ENCODE measurements at places on chromosomes 11 and 22.
A peak's percentile ranks its signal among the peaks of the same experiment; 100 is the strongest.

DNA sequence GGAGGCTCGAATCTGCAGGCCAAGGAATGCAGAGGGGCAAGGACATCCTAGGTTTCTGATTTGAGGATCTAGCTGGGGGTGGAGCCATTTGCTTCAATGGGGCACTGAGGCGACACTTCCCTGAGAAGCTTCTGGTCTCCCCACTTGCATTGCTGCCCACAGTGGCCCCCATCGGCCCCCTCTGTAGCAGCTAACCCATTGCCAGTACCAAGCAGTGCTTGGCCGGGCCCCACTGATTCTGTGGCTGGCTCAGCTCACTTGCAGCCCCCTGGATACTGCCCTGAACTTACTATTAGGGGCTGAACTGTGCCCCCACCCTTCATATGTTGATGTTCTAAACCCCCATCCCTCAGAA is 42.9 kb upstream of the SHISAL1 start:
- DNase-seq: no peak

GRCh38 chr11:82682003-82682751 is 51.5 kb downstream of the FAM181B start:
- DNase-seq: no peak

- DNase-seq: no peak
These were observed 113.6 kb downstream of the KCNQ1OT1 start for GRCh38 chr11:2586087-2586792.

DNA sequence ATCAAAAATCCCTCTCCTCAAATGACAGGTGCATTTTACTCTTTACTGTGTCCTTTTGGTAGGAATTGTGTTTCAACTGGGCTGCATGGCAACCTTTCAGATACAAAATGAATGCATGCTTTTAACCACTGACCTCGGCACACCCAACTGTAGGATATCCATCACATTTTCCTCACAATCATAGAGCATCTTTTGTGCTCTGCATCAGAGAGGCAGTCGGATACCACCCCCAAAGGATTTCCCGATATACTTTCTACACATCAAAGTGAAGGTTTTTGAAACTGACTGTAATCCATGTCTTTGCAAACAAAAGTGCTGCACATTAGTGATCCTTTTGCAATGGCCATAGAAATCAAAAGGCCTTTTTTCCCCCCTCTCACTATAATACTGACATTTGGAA is 9.1 kb downstream of the ME3 start:
- DNase-seq: no peak

- DNase-seq: no peak
These were observed 2.6 kb downstream of the HDAC10 start for GRCh38 chr22:50248196-50249081.

DNA sequence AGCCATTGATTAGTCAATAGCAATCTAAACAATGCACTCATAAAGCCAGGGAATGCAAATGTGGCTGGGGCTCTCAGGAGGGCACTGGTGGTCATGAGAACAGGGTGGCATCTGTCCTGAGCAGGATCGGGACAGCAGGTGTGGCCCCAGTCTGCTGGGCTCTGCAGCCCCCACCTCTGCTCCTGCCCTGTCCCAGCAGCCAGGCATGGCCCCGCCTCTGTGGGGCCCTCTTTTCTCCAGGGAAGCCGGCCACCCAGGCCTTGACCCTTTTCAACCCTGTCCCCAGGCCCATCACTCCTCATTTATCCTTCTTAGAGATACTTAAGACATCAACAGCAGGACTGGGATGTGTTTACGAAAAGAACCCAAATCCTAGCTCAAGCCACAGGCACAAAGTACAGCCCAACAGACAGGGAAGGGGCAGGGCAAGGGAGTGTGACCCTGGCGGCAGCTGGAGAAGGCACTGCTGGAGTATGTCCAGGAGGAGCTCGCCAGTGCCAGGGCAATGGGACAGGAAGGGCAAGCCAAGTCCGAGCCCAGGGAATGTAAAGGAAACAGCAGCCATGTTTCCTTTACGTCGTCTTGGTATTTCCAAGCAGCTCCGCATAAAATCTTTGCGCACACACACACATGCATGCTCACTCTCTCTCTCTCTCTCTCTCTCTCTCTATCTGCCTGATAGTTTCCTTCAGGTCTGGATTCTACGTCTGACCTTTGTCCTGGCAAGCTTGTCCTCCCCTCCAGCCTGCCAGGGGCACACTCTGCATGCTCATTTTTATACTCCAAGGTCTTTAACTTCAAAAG is 59.9 kb downstream of the DGCR2 start:
- no peak for DNase-seq

GRCh38 chr11:130031056-130031455 is 28.4 kb upstream of the PRDM10 start:
- no peak for DNase-seq

GRCh38 chr22:19109198-19110063 is 12.8 kb downstream of the DGCR2 start:
- DNase-seq: peak; percentile 39

DNA sequence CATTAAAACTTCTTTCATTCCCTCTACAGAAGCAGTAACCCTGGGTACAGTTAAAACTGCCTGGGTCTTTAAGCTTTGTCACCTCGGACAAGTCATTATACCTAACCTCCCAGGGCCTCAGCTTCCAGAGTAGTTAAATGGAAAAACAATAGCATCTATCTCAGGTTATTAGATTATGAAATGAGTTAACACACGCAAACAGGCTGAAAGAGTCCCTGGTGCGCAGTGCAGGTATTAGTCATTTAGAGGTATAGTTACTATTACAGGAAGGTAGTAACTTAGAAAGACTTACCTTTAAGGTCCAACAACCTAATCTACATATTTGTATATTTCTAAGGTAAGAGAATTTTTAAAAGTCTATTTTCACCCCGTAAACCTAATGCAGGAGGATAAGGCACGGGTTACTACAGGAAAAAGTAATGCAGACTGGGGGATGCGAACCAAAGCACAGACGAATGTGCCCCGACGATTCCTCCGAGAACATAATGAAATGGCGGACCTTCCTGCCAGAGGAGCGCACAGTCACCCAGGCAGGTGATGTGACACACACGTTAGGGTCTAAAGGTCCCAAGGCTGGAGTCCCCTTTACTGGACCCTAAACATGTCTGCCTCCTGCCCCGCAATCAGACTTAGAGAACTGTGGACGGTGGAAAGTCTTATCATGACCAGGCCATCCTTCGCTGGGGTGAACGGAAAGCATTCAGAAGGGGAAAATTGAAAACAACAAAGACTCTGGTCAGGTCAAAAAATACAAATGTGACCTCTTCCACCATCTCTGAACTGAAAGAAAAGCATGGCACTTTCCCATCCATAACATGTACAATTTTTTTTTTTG is 1.3 kb downstream of the NAP1L4 start:
- peak; percentile 71 for DNase-seq

DNA sequence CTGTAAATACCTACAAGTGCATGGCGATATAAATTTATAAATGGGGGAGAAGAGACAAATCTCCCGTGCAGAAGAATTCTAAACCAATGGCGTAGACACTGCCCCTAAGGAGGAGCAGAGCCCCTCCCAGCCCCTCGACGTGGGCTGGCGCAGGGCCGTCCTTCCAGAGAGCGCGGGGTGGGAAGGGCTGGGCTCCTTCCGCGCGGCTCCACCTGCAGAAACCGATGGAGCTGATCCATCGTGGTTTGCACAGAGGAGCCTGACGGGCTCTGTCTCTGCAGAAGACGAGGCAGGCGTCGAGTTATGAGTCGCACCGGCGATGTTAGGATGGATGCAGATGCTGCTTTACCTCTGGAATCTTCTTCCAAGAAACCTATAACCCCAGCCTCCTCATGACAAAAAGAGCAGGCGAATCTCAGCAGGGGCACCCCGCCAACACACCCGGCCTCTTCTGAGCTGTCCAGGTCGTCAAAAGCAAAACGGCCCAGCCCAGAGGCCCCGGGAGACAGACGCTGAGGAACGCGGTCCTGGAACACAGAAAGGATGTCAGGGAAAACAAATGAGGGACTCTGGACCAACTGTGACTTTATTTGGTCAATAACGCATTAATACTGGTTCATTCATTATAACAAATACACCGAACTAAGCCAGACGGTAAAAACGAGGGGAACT is 11.0 kb upstream of the B4GALNT4 start:
- no peak for DNase-seq

DNA sequence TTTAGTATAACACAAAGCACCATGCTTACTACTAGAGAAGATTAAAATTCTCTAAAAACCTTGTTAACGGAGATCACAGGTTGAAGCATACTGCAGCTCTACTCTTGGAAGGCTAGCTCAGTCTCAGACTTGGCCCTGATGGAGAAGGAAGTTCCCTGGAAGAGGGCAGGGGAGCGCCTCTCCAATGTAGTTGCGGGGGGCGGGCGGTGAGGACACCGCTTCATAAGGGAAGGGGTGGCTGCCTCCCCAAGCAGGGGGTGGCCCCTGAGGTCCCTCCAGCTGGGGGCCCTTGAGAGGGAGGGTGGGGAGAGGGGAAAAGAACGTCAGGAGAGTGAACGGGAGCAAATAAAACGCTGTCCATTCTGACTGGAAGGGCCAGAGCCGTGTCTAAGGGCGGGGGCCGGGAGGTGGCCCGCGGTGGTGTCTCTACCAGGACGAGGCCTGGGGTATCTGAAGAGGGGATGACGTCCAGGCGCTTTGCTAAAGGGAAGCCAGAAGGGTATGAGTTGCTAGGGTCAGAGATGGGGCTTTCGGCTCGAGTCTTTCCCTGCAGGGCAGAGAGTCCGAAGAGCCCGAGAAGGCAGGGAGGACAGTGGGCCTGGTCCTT is 553 bp upstream of the USP47 start:
- no peak for DNase-seq

GRCh38 chr11:62680825-62681240 is 2.0 kb upstream of the UBXN1 start:
- DNase-seq: peak; percentile 79

DNA sequence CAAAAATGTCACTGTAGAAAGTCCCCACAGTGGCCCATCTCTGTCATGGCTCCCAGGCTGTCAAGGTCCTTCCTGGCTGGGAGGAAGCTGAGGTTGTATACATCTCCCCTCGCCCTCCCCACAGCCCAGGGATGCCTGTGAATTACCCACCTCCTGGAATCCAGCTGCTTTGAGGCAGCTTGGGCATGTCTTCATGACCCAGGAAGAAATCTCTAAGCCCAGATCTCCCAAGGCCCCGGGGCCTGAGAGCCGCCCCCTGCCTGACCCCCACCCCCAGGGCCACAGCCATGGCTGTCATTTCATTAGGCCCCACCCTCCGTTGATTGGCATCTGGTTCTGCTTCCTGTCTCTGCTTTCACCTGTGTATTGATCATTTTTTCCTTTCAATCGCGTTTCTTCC is 207.5 kb downstream of the TBC1D22A start:
- DNase-seq: no peak

DNA sequence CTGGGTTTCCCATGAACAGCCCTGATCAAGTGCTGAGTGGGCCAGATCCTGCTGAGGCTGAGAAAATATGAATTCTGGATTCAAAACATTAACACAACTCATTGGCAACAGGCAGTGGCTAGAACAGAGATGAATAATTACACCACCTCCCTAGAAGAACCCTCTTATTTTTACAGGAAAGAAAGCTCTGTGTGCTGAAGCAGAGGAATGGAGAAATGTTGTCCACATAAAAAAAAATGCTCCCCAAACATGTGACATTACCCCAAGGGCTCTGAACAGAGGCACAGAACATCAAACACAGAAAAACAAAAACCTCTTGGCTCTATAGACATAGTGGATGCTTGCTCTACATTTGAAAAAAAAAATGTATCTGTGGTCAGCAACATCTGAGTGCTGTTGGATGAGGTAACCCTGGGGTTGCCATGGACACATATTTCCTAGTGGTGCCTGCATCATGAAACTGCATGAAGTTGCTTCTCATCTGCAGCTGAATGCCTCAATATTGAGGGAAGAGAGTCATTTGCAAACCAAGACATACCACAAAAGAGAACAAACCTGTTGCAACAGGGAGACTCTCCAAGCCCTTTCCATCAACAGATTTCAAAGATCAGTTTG is 98.8 kb downstream of the SNX19 start:
- no peak for DNase-seq

DNA sequence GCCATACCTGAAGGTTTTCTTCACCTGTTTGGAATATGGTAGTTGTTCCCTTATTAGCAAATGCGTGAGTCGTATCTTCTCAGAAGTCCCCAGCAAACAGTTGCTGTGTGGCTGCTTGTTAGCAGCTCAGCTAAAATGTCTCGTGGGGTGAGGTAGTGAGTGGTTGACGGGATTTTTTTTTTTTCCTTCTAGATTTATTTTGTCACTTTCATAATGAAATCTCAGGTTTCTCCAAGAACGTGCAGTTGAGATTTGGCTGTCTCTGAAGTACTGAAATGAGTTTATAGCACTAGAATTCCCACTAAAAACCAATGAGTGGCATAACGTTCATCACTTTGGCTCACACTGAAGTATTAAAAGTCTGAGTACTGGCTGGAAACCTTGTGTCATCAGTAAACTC is 16.8 kb downstream of the RCN1 start:
- DNase-seq: no peak

GRCh38 chr22:49570032-49570848 is 257.4 kb downstream of the BRD1 start:
- DNase-seq: no peak

GRCh38 chr11:4626207-4627099 is 10.8 kb upstream of the OR51D1 start:
- peak; percentile 58 for DNase-seq

- DNase-seq: no peak
These were observed 11.5 kb upstream of the GRK2 start for GRCh38 chr11:67254798-67255197.

GRCh38 chr22:33871935-33872334 is 48.3 kb downstream of the LARGE1 start:
- no peak for DNase-seq

DNA sequence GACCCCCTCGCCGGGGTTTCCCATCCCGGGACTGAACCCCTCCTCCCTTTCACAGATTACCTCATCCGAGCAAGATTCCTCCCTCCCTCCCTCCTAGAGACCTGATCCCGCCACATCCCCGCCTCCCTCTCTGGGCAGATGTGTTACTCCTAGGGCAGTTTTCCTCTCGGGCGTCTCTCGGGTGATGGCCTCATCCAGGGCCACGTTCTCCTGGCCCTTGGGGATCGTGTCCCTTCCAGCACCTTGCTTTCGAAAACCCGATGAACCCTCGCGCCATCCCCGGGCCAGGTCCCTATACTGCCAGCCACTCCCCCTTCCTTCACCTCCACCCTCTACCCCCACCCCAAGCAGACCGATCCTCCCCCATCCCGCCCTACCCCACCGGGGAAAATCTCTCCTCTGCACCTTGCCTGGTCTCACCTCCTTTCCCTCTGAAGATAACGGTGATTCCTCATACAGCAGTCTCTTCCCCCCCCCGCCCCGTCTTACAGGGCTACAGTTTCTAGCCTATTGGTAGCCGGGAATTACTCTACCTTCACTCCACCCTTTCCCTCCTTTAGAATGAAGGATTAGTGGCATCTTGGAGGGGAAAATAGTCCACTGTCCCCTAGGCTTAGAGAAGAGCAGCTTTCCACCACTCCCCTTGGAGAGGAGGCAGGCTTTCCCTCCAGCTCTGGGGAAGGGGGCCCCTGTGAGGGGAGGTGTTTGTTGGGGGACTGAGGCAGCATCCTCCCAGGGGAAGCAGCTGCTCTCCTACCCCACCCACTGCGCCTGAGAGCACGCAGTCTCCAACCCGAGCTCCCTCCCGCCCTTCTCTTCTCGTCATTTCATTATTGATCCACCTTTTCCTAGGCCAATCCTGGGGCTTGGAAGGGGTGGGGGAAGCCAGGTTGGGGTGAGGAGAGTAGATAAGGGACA is 1.2 kb downstream of the KMT2A start:
- DNase-seq: peak; percentile 62

All from T-helper 2 cell (primary cell).